LoVo (cell line): ENCODE measurements at places on chromosomes 1 and 21.
A peak's percentile ranks its signal among the peaks of the same experiment; 100 is the strongest.

GRCh38 chr21:17506951-17507350 is 5.9 kb upstream of the CXADR start:
- no peak for DNase-seq

DNA sequence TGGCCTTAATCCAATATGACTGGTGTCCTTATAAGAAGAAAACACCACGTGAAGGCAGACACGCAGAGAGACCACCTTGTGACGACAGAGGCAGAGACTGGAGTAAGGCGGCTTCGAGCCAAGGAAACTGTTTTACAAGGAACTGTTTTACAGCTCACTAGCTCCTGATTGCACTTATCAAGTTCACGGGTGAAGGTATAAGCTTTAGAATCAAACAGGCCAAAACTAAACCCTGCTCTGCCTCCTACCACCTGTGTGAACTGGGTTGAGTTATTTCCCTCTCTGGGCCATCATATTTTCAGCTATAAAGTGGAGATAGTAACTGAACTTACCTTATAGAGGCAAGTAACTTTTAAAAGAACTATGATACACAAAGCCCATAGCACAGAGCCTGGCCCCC is 166.9 kb upstream of the NFIA start:
- DNase-seq, result no peak

GRCh38 chr1:152165286-152166077 is 6.5 kb upstream of the RPTN start:
- DNase-seq, result no peak

DNA sequence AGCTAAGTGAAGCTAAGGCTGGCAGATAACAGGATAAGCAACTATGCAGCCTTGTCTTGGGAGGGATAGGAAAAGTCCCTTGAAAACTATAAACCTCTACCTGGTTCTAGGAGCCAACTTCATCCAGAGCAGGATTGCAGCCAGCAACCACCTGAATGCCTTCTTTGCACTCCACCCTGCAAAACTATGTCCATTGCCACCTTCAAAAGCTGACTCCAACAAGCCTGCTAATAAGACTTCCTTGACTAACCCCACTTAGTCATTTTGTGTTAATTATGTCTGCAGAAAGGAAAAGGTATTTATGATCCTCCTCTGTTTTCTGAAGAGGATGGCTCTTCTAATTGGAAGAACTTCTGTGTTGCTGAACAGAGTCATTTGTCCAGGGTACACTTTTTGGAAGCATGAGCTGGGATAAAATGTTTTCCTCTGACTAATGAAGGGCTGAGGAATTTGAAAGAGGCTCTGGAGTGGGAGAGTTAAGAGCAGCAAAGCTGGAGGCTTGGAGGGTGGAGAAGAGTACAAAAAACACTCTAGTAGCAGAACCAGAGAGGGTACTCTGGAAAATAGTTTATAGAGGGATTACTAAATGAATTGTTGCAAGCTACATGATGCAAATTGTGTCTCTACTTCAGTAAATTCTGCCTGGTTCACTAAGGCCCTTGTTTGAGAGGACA is 9.6 kb upstream of the RIMKLA start:
- DNase-seq, result peak; percentile 75

GRCh38 chr21:45421846-45422775 is 17.1 kb downstream of the COL18A1 start:
- no peak for DNase-seq

GRCh38 chr1:40818264-40818961 is 34.8 kb downstream of the KCNQ4 start:
- no peak for DNase-seq

- no peak for DNase-seq
Measured at GRCh38 chr1:101367630-101368029, 130.8 kb downstream of the S1PR1 start.

DNA sequence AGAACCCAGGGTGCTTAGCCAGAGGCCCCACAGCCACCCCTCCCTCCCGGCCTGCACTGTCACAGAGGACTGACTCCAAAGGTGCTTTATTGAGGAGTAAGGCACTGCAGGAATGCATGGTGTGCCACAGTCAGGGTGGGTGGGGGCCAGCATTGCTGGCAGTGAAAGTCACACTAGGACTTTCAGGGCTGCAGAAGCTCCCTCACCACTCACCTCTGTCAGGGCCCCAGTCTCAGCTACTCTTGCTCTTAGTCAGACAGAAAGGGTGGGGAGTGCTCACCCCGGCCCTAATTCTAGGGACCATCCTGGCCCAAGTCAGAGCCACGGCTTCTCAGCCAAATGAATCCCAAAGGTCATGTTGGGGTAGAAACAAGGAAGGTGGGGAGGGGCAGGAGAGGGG is 19.4 kb downstream of the KNCN start:
- no peak for DNase-seq

DNA sequence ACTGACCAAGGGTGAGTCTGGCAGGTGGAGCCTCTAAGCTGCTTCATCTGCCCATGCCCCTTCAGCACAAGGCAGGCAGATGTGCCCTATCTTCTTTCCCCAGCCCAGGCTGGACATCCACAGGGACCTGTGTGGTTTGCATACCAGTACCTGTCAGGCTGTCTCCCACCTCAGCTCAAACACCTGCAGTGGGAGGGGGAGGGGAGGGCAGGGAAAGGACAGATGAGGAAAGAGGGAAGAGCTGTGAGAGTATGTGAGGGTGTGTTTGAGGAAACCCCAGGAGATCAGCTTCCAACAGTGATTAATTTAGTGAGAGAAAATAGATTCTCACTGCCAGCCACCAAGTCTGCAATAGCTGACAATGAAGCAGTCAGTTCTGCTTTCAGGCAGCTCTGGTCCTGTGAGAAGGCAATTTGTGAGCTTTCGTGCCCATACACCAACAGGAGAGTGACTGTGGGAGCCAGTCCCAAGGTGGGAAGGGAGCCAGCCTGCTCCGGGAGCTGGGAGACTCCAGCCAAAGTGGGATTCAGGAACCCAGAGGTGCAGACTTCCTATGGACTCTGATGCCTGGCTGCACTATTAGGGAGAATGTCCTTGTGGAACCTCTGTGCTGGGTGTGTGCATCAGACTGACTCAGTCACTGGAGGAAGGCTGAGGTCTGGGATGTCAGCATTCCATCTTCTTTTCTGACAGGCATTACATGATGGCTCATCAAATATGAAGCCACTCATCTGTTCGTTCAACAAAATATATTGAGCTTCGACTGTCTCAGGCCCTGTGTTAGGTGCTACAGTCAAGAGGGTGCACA is 59.7 kb downstream of the TNR start:
- DNase-seq, result no peak

DNA sequence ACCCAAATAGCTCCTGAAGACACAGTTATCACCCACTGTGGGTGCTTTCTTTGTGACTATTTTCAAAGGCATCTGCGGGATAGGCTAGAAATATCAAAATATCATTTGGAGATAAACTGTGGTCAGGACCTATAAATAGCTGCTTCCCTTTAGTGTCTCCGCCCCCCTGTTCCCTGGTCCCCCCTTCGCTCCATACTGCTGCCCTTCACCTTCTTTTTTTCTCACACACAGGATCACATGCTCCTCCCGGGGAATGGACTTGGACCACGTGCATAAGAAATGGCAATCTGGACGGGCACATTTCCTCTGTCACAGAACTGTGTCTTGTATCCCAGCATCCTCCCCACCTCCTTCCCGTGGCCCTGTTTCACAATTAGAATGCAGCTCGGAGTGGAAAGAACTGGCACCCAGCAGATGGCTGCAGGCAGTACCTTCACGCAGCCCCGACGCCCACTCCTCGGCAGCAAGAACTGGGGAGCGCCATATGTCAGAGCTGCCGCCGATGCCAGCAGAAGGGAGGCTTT is 68.8 kb upstream of the SSX2IP start:
- no peak for DNase-seq

DNA sequence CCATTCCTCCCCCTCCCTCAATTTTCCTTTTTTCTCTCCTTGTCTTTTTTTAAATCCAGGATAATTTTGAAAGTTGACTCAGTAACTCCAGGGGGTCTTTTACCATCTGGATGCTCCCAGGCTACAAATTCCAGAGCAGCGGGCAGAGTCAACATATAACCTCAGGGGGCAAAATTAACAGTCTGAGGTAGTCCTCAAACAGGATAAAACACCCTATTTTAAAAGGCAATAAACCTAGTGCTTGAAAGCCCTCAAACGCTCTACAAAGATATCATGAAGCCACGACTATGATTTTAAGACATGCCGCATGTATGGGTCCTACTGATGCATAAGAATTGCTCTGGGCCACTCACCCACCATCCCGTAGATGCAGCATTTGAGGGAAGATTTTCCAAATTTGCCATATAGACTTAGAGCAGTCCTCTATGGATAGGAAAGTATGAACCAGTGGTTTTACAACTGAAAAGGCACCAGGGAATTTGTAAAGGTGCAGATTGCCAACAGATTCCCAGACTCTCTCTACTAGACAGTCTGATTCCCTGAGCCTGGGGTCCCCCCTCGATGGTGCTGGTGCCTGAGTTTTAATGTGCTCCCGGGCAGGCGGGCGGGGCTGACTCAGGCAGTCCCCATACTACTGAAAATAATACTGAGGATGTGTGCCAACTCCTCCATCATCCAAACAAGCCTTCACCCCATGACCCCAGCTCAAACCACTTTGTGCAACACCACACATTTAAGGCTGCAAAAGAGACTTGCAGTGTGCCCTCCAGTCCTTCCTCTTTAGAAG is 37.2 kb downstream of the PTPN14 start:
- peak; percentile 58 for DNase-seq

DNA sequence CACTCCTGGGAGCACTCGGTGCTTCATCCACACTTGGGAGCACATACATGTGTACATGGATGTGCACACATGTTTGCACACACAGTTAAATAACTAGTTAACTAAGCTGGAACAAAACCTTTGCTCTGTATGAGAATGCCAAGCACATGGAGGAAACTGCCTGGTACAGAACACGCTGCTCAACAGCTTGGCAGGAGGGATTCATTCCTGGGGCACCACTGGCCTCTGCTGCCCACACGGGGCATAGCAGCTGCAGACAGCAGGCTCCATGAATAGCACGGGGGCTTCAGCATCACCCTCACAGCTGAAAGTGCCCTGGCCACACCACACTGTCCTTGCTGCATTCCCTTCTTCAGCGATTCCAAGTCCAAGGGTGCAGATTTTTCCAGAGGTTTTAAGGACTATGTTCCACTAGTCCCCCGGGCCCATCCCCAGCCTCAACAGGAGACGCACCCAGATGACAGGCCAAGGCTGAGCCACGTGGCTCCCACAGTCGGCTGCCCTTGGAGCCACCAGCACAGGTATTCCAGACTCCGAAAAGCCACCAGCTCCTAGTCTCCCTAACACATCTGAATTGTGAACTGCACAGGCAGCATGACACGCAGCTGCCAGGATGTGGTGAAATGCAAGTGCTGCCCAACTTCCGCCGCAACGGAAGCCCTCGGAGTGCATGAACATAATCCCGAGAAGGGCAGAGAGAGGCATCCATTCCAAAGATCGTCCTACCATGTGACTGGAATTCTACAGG is 16.9 kb downstream of the NPHP4 start:
- no peak for DNase-seq

DNA sequence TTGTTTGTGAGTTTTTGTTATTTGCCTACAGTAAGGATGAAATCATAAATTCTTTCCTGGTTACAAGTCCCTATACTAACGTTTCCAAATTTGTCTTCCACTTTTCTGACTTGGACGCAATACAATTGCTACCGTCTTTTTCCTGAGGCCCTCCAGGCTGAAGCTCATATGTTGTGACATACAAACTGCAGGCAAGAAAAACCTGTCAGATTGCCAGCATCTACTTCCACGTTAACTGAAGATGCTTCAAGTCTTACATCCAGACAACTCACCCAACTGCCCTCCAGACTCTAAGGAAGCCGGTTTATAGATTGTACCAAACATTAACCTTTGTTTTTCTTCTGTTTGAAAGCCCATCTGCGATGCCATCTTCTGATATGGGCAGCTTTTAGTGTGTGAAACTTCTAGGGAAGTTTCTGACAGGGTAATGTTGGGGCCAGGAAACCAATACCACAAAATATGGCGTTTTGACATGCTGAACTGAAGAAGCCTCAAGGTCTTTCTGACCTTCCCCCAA is 21.4 kb upstream of the RNF11 start:
- DNase-seq, result no peak

DNA sequence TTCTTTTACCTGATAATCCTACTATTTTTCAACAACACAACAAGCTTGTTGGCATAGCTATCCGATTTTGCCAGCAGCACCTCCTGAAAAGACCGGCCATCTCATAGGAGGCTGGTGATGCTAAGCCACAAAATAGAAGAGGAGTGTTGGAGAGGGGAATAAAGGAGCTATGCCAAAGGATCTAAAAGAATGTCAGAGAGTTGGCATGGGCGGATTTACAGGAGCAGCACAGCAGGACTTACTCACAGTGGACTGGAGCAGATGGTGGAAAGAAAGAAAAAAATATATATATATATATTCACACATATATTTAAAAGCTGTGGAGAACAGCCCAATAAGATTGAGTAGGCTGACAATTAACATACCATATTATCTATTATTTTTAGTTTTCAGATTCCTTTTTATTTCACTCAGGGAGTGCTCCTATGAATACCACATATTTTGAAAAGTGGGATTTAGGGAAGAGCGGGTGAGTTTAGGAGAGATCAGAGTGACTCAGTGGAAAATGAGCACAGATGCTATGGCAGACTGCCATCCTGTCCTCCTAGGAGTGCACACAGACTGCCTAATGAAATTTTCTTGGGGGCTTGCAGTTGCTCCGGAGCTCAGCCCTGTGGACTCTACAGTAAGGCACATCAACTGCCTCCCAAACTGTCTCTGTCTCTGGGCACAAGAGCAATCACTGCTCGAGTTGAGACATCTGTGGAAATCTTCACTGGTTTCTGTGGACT is 394.4 kb upstream of the CHRM3 start:
- no peak for DNase-seq

DNA sequence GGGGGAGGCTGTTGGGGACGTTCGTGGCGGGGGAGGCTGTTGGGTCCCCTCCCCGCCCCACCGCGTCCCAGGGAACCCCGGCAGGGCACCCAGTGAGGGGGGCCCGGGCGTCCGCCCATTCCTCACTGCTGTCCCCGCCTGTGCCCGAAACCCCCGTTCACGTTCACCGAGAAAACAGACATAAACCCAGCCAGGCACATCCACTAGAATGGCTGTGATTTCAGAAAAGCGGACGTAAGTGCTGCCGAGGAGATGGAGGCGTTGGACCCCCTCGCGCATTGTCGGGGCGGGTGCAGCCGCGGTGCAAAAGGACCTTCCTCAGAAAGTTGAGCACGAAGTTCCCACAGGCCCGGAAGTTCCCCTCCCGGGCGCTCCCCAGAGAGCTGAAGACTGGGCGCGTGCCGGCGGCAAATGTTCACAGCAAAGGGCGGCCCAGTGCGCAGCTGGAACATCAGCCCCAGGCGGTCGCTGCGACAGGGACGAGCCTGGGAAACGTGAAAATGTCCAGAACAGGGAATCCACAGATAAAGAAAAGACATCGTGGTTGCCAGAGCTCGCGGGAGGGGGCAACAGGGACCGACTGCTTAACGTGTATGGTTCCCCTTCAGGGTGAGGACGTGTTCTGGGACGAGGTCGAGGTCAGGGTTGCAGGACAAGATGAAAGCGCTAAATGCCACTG is 18.5 kb upstream of the SAMD11 start:
- DNase-seq, result no peak

GRCh38 chr1:27111626-27112573 is 43.0 kb downstream of the SLC9A1 start:
- no peak for DNase-seq

GRCh38 chr1:93839307-93839706 is 39.7 kb downstream of the DNTTIP2 start:
- no peak for DNase-seq
